ENCODE measurements at places on chromosomes 3 and 15.

GRCh38 chr3:148315756-148316155 lies 381.9 kb upstream of the AGTR1 start:
- DNase-seq: no peak

DNA sequence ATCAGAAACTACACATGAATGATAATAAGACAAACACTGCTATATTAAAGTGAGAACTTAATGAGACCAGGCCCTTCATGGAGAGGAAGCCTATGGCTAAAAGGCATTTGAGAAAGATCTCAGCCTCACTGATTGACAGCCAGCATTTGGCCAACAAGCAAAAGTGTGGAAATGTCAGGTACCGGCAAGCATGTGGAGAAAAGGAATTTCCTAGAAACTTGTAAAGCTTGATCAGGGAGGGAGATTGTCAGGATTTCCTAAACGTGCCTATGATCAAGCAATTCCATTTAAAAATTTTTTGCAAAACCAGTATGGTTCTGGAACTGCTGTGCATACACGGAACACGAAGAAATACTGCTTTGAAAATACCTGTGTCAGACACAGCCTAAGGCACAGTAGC lies 220.3 kb upstream of the ATP10A start:
- DNase-seq: no peak

- no peak for DNase-seq
These were observed 5.6 kb downstream of the PPCDC start for GRCh38 chr15:75028991-75029377.

DNA sequence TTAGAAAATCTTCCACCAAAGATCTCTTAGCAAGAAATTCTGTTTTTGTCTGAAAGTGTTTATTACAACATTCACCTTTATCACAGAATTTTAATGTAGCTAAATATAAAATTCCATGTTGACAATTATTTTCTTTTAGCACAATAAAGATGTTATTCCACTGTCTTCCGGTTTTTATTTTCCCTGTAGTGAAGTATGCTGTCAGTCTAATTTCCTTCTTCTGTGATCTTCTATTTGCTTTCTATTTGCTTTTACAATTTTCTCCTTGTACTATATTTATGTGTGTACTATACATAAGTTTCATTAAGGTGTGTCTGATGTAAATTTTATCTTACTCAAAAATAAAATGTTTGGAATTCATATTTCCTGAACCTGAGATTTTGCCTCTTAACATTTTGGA lies 117.5 kb upstream of the PPP2R3A start:
- DNase-seq: no peak

DNA sequence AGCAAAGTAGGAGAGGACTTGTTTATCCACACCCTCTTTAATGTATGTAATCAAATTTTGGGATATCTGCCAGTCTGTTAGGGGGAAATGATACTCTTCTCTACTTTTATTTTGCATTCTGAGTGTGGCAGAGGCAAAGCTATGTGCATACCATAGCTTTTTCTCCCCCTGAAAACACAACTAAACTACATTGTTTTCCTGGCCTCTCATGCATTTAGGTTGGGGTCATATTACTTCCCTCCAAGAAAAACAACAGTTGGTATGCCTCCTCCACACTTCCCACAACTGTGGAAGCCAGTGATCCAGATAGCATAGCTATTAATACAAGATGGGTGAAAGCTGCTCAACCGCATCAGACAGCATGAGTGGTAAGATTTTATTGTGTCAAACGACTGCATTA lies 6.9 kb downstream of the RPL15 start:
- DNase-seq: no peak
